ENCODE measurements at places on chromosomes 4 and X. TPM values are rescaled to one million over a fixed set of nuclear protein-coding genes. Genes with fewer than 3 reads are reported as not detected.

Gene SPANXN5
- total RNA-seq = not detected

Gene CYBB
- 0.24 TPM for total RNA-seq

Gene CXCL10
- not detected for total RNA-seq

Gene DSPP
- total RNA-seq = not detected

DNA sequence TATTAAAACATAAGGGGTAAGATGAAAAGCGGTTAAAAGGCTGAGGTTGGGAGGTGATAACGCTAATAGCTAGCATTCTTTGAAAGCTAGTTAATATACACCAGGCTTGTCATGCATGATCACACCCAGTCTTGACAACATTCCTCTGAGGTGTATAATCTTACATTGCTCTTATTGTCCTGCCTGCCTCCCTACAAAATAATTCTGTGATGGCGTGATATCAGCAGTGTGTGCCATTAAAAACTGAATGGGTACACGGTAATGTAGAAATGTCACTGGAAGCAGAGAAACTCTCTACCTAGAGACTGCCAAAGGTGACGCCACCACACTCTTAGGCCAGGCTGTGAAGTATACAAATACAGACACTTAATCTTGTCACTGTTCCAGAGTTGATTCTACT, 68.1 kb downstream of the DIAPH2 start:
- no peaks in the 10 kb centered on the region for H3K27me3 ChIP-seq
- H3K27ac ChIP-seq = no peak overlapping the region
- H3K36me3 ChIP-seq = no peaks in the 10 kb centered on the region
- H3K4me3 ChIP-seq = no peak overlapping the region
- H3K4me1 ChIP-seq = no peaks in the 10 kb centered on the region

DNA sequence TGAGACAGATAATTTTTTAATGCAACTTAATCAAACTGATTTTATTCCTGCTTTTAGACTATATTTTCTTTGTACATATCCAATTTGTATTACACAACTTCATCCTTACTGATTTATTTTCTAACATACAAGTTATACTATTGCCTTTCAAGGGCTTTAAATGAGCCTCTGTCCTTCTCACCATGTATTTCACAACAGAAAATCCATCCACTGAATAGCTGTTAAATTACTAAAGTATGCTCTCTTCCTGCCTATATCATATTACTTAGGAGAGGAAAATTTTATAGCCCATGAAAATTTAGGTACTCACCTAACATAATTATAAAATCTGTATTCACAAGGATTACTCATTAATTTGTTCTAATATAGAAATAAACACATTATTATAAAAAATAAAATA, 528.6 kb downstream of the ANKRD50 start:
- H3K36me3 ChIP-seq = no peaks in the 10 kb centered on the region
- no peak for DNase-seq
- H3K27ac ChIP-seq = no peak overlapping the region
- H3K27me3 ChIP-seq = no peaks in the 10 kb centered on the region

- no peaks in the 10 kb centered on the region for H3K4me1 ChIP-seq
- H3K4me3 ChIP-seq = no peak overlapping the region
- H3K36me3 ChIP-seq = no peaks in the 10 kb centered on the region
- 0 out of 2 replicates have a peak, but pooled peaks cover 4% of the 10 kb centered on the region for H3K27me3 ChIP-seq
- no peak for DNase-seq
Observed at GRCh38 chr4:121421594-121421993, 40.8 kb upstream of the QRFPR start.

Data from SJSA1 (cell line).